ENCODE measurements at places on chromosomes 13 and 19.

GRCh38 chr19:49741210-49741844 is 21.8 kb downstream of the TSKS start:
- no peak for DNase-seq
- H3K27me3 ChIP-seq: no peaks in the 10 kb centered on the region
- no peaks in the 10 kb centered on the region for H3K36me3 ChIP-seq
- no peak overlapping the region for H3K4me3 ChIP-seq
- no peak overlapping the region for H3K27ac ChIP-seq

DNA sequence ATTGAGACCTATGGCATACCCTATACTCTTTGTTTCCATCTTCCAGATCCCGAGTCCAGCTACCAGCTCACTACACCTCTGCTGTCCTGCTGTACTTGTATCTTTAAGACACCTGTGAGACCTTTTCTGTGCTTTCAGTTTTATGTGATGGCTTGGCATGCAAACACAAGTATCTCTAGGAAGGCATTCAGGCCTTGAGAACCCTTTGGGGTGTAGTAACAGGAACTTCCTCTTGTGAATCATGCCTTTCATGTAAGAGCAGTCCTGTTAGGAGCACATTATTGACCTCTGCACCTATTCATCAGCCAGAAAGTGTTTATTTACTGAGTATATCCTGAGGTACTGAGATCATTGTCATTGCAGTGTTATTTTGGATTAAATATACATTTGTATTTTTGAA is 87.0 kb upstream of the HTR2A start:
- DNase-seq: no peak
- H3K4me3 ChIP-seq: no peak overlapping the region
- H3K4me1 ChIP-seq: no peaks in the 10 kb centered on the region
- no peak overlapping the region for H3K27ac ChIP-seq
- H3K27me3 ChIP-seq: no peaks in the 10 kb centered on the region

- H3K4me3 ChIP-seq: no peak overlapping the region
- DNase-seq: no peak
- H3K27me3 ChIP-seq: no peaks in the 10 kb centered on the region
- H3K4me1 ChIP-seq: no peaks in the 10 kb centered on the region
- no peak overlapping the region for H3K27ac ChIP-seq
- H3K36me3 ChIP-seq: no peaks in the 10 kb centered on the region
Measured at GRCh38 chr13:31860002-31860401, 120.7 kb downstream of the RXFP2 start.

DNA sequence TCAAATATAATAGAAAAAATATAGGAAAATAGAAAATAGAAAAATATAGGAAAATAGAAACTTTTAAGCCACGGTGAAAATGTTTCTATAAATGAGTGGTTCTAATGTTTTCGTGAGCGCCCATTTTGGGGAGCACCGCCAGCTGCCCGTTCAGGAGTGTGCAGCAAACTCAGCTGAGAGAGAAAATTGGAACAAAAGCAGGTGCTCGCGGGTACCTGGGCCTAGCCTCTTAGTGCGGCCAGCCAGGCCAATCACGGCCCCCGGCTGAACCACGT is 204 bp upstream of the PDX1 start:
- peaks cover 12% of the 10 kb centered on the region for H3K4me1 ChIP-seq
- DNase-seq: no peak
- H3K36me3 ChIP-seq: no peaks in the 10 kb centered on the region
- peaks cover 89% of the 10 kb centered on the region for H3K27me3 ChIP-seq
